AG08396 (cell line): ENCODE measurements at places on chromosomes 5 and 9.

- DNase-seq = no peak
These were observed 129.7 kb upstream of the PCA3 start for GRCh38 chr9:76634356-76635054.

- DNase-seq = no peak
These were observed 15.6 kb downstream of the RALGDS start for GRCh38 chr9:133105461-133105770.

- DNase-seq = no peak
These were observed 236.2 kb downstream of the IRX2 start for GRCh38 chr5:2515180-2515764.

- DNase-seq = no peak
These were observed 152.9 kb upstream of the ANKRD55 start for GRCh38 chr5:56386046-56386445.

DNA sequence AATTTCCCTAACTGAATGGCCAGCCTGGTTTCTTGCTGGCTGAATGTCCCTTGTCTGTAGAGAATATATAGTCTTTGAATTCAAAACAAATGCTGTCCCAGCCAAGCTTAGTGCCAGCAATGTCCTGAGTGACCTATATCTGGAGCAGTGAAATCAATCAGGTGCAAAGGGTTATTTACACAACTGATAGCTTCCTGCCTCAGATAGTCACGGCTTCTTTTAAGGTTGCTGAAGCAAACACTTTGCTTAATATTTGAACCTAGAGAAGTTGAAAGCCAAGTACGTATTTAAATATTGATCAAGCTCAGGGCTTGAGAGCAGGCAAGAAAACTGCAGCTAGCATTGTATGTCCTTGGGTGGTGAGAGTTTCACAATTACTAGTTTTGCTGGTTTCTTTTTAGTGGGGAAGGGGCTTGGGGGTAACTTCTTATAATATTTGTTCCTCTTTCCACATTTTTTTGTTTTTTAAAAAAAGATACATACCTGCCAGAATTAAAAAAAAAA lies 2.0 kb upstream of the ARHGEF28 start:
- DNase-seq = no peak

DNA sequence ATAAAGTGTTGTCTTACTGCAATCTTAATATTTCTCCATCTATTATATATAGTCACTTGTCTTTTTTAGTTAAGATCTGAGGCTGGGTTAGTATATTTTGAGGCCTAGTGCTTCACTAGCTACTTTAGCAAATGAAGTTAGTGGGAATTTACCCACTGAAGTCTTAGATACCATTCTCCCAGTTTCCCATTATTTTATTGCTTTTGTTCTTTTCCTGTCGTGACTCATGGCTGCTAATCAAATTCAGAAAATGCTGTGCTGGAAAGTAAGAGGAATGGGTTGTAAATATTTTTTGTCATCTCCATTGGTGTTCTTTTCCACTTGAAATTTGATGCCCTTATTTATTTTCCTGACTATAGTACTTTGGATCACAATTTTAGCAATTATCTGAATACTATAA lies 14.2 kb downstream of the TCERG1 start:
- DNase-seq = no peak

DNA sequence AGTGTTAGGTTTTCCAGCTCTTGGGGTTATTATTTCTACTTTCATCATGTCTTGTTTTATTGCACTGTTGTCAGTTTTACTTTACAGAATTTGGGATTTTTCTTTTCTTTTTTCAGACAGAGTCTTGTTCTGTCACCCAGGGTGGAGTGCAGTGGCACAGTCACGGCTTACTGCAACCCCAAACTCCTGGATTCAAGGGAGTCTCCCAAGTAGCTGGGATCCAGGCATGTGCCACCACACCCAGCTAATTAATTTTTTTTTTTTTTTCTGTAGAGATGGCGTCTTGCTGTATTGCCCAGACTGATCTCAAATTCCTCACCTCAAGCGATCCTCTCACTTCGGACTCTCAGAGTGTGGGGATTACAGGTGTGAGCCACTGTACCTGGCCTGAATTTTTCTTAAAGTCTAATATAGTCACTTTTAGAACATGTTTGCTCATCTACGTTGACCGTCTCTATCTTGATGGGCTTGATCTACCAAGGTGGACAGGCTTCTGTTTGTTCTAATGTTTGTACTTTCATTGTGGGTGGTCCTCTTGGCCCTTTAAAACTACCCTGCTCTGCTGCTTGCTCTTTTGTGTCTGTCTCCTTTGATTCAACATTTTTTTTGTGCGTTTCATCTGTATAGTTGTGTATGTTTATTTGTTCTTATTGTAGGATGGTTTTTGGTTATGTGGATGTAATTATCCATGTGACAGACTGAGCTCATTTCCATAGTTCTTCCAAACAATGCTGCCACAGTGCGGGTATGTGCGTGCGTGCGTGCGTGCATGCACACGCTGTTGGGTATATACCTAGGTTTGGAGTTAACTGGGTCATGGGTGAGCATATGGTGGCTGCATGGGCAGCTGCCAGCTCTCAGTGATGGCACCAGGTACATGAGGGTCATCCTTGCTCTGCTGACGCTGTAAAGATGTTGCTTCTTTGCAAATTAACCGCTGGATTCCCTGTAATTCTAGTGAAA lies 18.1 kb downstream of the PRRC2B start:
- DNase-seq = no peak

- no peak for DNase-seq
These were observed 44.8 kb downstream of the RALGPS1 start for GRCh38 chr9:126959336-126959735.

DNA sequence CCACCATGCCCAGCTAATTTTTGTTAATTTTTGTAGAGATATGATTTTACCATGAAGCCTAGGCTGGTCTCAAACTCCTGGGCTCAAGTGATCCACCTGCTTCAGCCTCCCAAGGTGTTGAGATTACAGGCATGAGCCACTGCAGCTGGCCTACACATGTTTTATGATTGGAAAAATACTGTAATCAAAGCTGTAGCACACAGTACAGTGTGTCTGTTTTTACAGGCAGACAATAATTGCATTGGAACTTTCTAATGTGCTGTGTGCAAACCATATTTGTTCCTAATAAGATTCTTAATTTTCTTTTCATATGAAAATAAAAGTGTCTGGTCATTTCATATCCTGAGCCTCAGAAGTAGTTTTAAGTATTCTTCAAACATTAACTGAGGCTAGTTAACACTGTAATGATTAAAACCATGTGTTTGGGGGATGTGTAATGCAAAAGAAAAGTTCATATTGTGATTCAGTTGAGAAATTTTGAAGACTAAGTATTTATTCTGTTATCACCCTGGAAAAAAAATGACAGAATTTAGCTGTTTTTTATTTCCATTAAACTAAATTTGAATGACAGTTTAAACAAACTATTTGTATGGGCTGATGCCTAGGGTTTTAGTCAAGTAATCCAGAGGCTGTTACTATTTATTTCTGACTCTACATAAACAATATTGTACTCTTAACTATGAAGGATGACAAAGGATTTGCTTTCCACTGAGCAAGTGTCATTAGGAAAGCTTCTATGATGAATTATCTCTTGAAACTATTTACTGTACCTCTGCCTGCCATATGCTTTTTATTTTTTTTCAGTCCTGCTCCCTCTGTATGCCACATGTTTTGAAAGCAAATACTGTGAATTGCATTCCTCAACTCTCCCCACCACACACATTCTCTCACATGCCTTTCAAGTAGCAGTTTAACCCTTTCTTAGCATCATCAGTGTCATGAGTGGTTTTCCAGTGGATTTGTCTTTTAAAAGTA lies 111.5 kb downstream of the MTREX start:
- peak; percentile 19 for DNase-seq

DNA sequence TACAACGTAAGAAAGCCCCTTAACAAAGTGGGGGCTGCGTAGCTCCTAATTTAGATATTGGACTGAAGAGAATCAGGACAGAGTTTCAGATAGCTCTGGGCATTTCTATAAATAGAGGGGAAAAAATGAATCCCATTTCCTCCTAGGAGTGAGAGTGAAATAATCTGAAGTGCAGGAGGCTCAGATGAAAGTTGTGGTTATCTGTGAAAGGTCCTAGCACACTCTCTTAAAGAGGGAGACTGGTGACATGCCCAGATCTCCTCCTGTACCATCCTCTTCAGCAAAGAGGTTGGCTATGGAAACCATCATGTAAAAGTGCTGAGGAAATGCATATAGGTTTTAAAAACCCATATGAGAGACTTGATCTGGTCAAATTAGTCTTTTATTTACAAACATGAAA lies 143.4 kb downstream of the GABRB2 start:
- DNase-seq = no peak

GRCh38 chr5:130270786-130271185 lies 366.5 kb downstream of the CHSY3 start:
- DNase-seq = no peak

DNA sequence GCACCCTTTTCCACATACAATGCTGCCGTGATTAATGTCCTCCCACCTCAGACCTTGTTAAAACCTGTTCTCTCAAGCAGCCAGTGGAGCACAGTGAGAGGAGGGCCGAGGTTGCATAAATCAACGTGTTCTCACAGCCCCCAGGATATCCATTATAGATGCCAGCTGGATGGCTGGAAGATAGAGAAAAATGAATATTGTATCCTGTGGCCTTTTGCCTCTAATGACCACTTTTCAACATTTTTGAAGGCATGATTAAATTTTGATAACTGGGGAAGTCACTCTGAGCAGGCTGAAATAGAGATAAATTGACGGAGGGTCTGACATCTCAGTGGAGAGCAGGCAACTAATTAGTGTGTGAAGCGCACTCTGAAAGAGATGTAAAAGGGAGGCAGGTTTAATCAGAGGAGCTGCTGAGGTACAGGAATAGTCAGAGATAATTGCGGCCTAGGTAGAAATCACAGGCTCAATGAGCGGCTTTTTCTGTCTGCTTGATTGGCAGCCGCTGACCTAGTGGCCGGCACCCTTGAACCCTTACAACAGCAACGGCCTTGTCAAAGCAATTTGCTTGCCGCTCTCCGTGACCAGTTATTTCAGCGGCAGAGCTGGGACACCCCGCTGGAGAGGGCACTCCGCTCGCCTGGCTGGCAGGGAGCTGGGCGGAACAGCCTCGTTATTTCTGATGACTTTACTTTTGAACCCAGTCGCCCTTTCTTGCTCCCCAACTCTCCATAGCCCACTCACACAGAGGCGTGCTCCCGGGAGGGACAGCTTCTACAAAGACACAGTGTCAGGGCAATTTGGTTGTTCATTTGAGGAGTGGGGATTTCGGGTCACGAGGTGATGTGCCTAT lies 560.7 kb downstream of the PSAT1 start:
- no peak for DNase-seq

- no peak for DNase-seq
These were observed 79.4 kb upstream of the UNC5A start for GRCh38 chr5:176730815-176731475.

DNA sequence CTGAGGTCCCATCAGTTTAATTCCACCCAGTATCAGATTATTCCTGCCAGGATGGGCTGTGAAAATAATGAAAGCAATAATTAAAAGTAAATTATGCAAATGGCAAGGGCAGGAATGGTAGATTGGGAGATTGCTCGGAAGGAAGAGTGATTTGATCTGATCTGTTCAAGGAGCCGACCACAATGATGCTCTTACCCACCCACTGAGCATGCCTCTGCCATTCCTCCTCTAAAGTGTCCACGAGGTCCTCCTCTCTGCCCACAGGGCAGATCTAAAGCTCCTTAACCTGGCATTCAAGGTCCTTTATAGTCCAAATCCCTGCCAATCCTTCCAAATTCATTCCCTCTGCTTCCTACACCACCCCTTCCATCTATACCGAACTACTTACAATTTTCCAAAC lies 147.8 kb downstream of the TTLL11 start:
- DNase-seq = no peak

- DNase-seq = no peak
These were observed 48.9 kb downstream of the COL27A1 start for GRCh38 chr9:114204265-114204664.

DNA sequence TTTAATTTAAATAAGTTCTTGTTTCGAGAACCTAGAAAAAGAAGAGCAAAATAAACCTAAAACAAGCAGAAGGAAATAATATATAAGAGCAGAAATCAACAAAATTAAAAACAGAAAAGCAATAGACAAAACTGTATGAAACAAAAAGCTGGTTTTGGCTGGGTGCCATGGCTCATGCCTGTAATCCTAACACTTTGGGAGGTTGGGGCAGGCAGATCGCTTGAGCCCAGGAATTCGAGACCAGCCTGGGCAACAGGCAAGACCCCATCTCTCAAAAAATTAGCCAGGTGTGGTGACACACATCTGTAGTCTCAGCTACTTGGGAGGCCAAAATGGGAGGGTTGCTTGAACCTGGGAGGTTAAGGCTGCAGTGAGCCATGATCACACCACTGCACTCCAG lies 59.2 kb upstream of the OTP start:
- DNase-seq = no peak

GRCh38 chr9:5652821-5653220 lies 23.9 kb downstream of the RIC1 start:
- DNase-seq = no peak

GRCh38 chr9:71361357-71361756 lies 239.9 kb upstream of the TRPM3 start:
- DNase-seq = no peak

DNA sequence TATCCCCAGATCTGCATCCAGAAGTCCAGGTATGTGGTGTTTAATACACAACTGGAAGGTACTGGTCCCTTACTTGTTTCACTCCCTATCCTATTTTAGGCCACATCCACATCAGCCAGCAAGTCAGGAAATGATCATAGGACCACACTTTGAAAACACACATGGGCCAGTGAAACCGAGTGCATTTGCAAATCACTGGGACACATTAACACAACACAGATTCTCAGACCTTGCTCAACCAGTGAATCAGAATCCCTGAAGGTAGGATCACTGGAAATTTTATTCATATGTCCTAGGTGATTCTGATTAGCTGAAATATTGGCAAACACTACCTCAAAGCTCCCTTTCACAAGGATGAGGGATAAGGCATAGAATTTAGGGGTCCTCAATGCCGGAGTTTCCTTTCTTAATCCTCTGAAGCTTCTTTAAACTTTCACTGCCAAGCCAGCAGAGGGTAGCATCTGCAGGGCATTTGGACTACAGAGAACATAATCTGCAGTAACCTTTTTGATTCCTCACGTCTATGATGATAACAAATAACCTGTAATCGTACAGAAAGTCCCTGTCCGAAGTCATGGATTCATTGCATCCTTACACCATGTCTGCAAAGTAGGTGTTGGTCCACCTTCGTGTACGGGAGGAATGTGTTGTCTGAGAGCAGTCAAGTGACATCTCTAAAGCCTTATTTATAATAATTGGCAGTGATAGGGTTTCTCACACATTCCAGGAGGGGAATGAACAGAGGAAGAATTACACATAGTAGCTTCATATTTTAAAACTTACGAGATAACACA lies 11.0 kb upstream of the ABLIM3 start:
- DNase-seq = no peak

DNA sequence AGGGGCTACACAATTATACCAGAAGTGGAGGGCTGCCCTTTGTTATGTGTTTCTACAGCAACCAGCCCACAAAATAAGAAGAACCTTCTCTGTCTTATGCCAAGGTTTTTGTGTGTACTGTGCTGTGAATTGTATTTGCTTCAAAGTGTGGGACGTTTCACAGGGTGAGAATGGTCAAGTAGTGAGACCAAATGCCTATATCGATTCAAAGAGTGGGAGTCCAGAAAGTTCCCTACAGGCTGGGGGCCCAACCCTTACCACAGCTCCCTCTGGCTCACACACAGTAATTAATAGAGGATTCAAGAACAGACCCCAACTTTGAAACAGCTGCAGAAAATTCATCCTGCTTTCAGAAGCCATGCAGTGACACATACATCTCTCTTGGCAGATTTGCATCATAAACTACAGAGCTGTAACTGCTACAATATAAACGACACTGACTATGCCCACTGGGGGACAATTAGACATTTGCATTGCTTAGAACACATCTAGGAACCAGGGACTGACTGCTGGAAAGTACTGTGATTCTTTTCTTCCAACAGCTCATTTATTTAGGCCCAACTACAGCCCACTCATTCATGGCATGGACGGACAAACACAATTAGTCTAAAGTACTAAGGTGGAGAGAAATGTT lies 12.8 kb downstream of the ENC1 start:
- no peak for DNase-seq
